ENCODE measurements at places on chromosomes 4 and X.
A peak's percentile ranks its signal among the peaks of the same experiment; 100 is the strongest.

GRCh38 chr4:156113138-156113765, 159.6 kb upstream of the CTSO start:
- no peak for DNase-seq

DNA sequence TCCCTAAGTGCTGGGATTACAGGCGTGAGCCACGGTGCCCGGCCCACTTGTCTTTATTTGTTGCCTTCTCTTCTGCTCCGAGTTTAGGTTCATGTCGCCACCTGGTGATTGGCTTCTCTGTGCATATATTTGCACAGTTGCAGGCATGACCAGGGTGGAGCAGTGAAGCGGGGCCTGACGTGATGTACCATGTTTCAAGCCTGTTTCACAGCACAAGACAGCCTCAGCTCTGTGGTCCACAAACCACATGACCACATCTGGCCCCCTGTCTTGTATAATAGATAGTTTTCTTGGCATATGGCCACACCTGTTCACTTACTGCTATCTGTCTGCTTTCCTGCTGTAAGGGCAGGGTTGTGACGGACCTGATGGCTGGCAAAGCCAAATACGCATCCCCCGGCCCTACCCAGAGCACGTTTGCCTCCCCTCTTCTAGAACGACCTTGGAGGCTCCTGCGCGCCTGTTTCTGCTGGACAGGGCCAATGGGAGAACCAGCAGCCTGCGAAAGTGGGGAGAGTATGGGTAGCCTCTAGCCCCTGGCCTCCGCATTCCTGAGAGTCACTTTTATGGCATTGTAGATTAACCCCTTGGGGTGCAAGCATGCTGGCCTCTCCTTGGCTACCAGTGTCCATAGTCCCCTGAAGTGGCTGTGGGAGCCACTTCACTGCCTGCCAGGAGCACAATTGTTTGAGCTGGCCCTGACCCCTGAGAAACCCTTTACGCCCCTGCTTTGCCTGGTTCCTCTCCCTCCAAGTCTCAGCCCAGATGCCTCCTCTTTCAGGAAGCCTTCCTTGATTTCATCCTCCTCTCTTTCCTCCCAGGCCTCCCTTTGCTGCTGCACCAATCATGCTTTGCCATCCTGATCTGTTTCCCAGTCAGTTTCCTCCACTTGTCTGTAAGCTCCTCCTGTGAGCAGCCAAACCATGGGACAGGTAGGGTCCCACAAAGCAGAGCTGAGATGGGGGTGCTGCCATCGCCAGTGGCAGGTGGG, 6.0 kb upstream of the SH3TC1 start:
- peak; percentile 42 for DNase-seq

DNA sequence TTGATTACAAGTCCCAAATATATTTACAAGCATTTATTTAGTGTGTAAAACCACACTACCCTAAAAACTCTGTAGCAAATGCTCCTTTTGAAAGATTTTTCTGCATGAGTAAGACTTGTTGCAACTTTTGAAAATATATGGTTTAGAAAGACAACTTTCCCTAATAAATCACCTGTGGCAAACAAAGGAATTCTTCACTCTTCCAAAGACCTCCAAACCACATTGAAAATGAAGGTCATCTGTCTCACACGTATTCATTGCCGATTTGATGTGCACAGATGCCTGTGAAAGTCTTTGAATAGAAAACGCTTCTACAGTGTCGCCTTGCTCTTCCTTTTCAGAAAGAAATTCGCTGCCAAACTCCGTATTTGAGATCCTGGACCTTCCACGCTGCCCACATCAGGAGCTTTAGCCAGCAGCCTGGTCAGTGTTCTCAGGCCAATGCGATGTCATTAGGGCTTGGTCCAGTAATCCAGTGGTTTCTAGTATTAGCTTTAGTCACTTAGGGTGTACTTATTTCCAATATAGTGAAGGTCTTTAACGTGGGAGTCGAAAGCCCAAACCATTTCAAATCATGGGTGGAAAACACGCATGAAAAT, 22.2 kb downstream of the SPINK2 start:
- DNase-seq: no peak

DNA sequence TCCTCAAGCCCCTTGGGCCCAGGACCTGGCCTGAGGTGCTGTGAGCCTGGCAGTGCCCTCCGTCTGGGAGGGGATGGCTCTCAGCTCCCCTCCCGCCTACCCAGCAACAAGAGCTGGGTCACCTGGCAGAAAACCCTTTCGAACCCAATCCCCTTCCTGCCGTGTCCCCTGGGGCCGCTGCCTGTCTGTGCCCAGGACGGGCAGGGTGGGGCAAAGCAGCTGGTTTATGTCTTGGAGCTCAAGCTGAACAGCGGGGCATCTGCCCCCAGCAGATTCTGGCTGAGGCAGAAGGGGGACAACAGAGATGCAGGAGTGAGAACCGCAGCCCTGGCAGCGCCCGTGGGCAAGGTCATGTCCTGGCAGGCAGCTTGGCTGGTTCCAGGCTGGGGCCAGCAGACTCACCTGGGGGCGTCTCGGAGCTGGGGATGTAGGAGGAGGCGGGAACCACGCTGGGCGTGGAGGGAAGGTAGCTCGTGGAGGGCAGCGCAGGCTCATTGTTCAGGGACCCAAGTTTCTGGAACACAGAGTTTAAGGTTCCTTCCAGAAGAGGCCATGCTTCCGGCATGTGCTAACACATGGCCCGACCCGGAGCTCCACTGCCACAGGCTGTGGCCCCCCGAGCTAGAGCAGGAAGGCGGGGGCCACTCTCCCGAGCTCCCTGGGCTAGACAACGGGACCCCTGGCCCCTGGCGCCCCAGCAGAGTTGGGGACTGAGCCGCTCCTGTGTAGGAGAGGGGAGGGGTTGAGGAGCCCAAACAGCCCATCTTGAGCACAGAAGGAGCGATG, 24.2 kb downstream of the NELFA start:
- DNase-seq: no peak

DNA sequence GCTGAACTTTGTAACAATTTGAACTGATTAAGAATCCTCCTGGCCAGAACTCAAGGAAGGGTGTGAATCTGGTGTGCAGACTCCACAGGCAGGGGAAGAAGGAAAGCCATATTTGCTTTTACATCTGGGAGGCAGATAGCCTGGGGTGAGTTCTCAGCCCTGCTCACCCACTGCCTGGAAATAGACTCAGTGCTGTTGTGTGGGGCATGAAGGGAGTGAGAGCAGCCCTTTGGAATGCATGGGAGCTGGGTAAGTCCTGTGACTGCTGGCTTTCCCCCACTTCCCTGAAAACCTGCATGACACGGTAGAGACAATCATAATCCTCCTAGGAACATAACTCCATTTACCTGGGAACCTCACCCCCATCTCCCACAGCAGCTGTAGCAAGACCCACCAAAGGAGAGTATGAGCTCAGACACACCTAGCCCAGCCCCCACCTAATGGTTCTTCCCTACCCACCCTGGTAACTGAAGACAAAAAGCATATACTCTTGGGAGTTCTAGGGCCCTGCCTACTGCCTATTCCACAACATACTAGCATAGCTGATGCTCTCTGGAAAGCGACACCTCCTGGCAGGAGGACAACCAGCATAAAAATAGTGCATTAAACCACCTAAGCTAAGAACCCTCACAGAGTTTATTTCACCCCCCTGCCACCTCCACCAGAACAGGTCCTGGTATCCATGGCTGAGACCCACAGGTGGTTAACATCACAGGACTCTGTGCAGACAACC, 59.3 kb upstream of the UBQLN2 start:
- no peak for DNase-seq

DNA sequence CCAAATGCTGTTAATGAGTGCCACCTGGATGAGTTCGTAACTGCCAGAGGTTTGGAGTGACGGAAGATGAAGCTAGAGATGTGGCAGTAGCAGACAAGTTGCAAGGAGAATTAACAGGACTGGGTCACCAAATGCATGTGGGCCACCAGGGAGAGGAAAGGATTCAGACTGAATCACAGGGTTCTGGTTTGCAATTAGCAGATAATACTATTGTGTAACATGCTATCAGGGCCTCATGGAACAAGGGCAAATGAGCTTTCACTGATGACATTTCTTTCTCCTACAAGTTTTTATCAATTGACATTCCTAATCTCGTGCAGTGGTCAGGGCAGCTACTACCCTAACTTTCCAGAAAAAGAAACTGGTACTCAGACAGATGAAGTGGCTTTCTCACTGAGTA, 21.4 kb downstream of the GAB3 start:
- DNase-seq: peak; percentile 43

- peak; percentile 2 for DNase-seq
These were observed 48.0 kb upstream of the STARD8 start for GRCh38 chrX:68599256-68600152.

DNA sequence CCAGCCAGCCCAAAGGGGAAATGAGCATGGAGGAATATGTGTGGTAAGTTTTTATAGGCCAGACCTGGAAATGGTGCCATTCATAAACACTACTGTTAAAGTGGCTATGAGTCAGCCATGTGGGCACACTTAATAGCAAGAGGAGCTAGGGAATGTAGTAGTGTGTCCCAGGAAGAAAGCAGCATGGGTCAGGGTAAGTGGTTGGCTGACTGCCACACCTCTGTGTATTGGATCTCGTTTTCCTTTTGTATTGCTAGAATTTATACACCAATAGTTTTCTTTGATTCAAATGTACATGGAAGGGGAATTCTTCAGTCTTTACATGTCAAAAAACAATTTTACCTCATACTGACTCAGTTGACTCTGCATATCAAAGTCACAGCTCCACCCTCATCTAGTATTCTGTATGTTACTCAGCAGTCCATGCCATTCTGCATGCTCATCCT, 22.9 kb upstream of the SGMS2 start:
- DNase-seq: no peak

- no peak for DNase-seq
These were observed 14.0 kb downstream of the SHOX start for GRCh38 chrX:644304-645281.

DNA sequence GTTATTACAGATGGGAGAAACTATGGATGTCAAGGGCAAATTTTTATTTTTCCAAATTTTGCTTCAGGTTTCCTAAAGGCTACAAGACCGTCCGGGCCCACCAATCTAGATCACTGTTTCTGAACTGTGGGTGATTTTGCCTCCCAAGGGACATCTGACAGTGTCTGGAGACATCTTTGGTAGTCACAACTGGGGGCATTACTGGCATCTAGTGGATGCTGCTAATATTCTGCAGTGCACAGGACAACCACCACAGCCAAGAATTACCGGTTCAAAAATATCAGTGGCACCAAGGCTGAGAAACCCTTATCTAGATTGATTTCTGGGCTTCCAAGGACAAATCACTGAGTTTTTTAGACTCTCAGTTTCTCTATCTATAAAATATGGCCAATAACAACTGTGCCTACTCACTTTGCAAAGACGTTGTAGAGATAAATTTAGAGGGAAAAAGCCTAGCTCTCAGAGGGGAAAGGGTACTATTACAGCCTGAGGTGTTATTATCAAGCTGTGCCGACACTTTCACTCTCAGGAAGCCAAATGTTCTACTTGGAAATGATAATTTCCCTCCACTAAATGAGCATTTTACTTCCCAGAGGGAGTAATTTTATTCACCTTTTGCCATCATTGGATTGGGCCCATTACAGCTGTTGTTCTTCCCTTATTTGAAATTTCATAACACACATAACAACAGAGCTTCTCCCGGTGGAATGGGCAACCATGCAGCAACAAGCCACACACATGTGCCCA, 442.1 kb downstream of the CENPC start:
- no peak for DNase-seq

- no peak for DNase-seq
These were observed 47.1 kb downstream of the ALG13 start for GRCh38 chrX:111728096-111728495.

DNA sequence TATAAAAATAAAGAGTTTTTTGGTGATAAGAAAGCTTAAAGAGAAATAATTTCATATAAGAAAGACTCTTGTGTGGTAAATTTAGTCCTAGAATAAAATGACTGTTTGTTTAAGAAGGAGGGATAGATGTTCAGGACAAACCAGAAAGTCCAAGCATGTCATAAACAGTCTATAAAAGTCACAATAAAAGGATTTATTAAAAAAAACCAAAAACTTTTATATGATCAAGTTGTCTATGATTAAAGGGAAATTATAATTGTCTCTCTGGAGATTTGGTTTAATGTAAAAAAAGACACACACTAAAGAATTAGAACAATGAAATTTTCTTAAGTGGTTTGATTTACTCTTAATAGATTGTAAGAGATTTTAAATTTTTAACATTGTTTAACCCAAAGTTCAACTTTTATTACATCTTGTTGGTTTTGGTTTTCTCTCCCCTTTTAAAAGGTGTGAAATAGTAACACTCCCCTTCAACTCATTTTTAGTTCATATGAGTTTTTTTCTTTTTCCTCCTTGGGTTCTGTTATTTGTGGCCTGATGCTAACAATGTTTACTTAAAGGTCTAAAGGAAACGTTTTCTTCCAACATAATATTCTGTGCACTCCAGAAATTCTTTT, 89.7 kb downstream of the PDHA2 start:
- no peak for DNase-seq

DNA sequence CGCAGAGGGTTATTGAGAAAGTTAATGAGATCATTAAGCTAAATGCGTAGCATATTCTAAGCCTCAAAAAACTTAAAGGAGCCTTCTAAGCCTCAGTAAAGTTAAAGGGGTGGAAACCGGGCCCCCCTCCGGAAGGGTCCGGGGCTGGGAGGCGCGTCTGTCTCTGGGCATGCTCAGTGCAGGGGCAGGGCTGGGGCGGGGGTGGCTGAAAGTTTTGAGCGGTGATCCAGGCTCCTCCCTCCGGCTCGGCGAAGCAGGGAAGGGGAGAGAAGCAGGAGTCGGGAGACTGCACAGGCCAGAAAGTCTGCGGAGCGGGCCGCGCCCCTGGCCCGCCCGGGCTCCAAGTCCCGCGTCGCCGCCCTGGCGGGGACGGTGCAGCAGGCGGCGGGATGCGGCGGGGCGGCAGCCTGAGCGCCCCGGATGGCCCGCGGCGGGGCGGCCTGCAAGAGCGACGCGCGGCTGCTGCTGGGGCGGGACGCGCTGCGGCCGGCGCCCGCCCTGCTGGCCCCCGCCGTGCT, at the start of gene EVC:
EVC (plus strand) TSS at position 241 of the 518 bp plus-strand sequence; CDS start at position 421, 180 bp downstream.
- DNase-seq: no peak

DNA sequence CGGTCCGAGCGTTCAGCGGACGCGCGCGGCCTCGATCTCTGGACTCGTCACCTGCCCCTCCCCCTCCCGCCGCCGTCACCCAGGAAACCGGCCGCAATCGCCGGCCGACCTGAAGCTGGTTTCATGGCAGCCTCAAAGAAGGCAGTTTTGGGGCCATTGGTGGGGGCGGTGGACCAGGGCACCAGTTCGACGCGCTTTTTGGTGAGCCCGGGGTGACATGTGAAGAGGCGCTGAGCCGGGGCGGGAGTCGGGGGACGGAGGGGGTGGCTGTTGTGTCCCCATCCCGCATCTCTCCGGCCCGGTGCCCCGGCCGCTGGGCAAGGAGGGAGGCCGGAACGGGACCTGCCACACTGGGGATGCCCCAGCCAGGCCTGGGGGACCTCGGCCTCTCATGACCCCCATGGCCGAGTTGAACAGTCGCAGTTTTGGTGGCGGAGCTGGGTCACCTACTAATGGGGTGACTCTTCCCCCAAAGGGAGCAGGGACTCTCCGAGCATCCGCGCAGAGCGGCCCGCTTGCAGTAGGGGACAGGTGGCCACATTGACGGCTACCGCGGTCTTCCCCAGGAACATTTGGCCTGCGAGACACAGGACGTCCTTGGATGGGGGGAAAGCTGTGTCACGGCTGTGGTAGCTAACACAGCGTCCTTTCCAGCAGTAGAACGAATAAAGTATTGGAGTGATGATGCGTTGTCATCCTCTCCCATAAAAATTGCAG, at the start of gene GK:
GK (plus strand) TSS at position 9 of the 717 bp plus-strand sequence; CDS start at position 124, 115 bp downstream.
- DNase-seq: peak; percentile 25

GRCh38 chr4:38055566-38055965, 95.4 kb downstream of the PTTG2 start:
- no peak for DNase-seq

- DNase-seq: no peak
These were observed 221.1 kb downstream of the PTTG2 start for GRCh38 chr4:38181286-38181685.

All from CD14-positive monocyte (primary cell).